ENCODE measurements at places on chromosomes 12 and 14. TPM values are rescaled to one million over a fixed set of nuclear protein-coding genes. Genes with fewer than 3 reads are reported as not detected.

Gene LYZ
- total RNA-seq: 5.3 TPM

Gene MIS18BP1
- 4.7 TPM for total RNA-seq

GRCh38 chr12:84874125-84874824 lies 38.3 kb downstream of the SLC6A15 start:
- no peak for DNase-seq

Gene DLST
- 157 TPM for total RNA-seq

Gene TSHR
- not detected for total RNA-seq

Gene TRIM9
- 0.26 TPM for total RNA-seq

GRCh38 chr12:76264611-76265012 lies 83.6 kb downstream of the BBS10 start:
- DNase-seq: no peak

DNA sequence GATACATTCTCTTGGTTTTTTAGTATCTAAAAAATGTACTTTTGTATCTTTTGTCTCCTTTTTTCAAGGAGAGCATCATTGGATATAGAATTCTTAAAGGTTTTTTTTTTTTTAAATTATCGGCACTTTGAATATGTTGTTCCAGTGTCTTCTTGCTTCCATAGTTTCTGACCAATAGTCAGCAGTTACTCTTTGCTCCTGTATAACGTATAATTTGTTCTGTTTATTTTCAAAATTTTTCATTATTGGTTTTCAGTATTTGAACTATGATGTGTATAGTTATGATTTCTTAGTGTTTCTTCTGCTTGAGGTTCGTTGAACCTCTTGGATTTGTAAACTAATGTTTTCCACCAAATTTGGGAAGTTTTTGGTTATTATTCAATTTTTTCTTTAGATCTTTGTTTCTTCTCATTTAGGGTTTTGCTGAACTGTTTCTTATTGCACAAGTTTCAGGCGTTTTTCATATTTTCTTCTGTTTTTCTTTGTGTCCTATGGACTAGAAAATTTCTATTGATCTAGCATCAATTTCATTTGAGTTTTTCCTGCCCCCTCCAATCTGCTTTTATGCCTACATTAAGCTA lies 93.9 kb downstream of the PLBD1 start:
- no peak for DNase-seq

DNA sequence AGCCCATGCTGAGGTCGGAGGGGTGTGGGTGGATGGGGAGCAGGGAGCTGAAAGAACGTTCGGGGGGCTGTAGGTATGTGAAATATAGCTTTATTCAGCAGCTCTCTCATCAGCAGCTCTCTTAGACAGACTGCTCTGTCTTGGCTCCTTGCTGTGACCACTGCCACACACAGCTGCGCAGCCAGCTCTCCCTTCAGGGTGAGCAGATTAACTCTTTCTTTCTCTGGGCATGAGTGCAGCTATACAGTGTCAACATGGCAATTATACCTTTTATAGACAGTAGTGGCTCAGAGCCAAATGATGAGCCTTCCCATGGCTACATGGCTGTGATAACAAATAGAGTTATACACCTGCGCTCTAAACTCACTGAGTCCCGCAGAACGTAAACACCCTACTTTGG lies 137.7 kb upstream of the NEDD1 start:
- DNase-seq: no peak

DNA sequence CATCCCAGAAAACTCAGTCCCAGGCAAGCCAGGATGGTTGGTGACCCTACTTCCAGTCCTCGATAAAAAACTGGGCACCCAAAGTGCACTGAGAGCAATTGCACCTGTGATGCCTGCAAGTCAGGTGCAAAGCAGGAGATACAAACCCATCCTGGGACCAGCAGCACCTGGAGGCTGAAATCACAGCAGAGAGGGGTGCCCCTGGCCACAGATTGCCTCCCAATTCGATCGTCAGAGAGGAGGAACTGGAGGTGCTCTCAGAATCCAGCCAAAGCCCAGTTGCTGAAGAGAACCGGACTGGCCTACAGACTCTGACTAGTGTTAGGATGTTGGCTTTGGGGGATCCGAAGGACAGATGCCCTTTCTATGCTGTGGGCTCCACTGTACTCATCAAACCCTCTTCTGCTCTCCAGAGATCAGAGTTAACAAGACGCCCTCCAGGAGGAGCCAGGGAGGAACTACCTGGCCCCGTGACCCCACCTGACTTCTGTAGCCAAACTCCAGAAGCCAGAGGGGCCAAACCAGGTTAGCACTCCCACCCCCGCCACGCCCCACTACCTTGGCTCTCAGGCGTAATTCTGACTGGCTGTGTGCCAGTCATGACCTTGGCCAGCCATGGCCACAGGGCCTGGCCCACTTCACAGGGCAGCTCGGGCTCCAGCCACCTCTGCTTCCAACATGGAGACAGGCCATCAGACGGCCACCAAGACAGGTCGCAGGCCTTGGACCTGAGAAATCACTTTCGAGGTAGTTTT lies 284.5 kb upstream of the RTL1 start:
- no peak for DNase-seq

DNA sequence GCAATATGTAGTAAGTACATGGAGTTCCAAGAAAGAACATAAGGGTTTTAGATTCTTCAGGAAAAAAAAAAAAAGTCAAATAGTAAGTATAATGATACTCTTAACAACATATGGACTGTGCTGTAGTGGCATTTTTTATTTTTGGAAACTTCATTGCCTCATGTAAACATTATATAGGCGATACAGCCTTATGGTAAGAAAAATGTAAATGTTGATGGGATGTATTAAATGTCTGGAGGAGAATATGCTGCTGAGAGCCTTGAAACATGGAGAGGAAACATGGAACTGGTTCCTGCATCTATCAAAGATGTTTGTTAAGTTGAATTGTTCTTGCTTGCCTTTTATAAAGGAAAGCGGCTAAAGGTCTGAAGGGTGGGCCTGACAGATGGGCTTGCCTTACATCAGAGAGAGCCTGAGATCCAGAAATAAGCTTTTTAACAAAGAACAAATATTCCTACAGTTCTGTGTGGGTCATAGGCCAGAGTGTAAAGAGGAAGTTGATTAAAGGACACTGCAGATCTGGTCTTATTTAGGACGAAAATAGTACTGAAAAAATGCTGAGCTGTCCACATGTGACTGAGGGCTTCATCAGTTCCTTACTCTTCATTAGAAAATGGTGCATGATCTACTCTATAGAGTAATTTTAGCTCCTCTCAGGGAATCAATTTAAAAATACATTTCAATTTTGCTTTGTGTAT lies 448.1 kb upstream of the DCN start:
- no peak for DNase-seq

DNA sequence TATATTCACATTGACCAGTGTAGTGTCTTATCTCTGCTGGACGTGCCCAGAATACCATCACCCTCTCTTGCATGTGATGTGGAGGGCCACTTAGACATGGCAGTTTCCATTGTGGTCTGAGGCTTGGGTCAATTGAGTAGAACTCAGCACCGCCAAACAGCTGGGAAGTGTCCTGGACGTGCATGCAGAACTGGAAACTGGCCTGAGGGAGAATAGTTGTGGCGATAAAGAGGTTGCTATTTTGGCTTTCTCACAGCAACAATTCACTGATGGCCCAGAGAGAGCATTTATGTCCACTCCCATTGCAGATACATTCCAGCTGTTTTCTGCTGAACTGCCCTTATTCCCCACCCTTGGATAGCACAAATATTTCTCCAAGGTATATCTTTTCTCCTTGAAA lies 210.1 kb upstream of the DAAM1 start:
- no peak for DNase-seq

DNA sequence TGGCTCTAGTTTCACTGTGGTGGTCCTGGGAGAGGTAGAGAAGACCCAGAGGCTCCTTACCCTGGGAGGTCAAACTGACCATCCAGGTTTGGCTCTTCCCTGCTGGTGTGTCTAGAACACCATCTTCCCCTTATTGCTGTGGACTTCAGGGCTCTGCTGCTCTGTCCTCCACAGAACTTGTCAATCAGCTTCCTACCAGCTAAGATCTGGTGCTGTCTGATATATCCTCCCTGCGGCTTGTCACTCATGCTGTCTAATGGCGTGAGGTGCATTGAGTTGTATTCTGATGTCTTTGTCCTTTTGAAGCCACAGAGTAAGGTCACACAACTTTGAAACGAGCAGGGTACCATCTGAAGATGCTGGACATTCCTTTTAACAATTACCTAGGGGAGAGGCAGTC lies 7.2 kb upstream of the C1RL start:
- no peak for DNase-seq

GRCh38 chr12:112169966-112170365 lies 44.6 kb downstream of the TRAFD1 start:
- DNase-seq: no peak

DNA sequence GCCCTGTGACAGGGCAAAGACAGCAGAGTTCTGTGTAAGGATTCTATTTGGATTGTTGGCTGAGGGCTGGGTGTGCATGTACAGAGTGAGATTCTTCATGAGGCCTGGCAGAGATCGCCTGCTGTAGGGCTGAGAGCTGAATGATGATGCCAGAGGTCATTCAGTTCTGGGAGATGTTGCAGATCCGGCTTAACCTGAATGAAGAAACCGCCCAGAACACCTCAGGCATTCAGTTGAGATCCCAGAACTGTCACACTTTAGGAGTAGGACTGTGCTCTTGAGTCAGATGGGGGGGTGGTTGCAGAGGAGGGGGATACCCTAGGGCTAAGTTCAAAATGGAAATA lies 5.8 kb upstream of the EVL start:
- DNase-seq: no peak

Gene SLC2A3
- 27.2 TPM for total RNA-seq

DNA sequence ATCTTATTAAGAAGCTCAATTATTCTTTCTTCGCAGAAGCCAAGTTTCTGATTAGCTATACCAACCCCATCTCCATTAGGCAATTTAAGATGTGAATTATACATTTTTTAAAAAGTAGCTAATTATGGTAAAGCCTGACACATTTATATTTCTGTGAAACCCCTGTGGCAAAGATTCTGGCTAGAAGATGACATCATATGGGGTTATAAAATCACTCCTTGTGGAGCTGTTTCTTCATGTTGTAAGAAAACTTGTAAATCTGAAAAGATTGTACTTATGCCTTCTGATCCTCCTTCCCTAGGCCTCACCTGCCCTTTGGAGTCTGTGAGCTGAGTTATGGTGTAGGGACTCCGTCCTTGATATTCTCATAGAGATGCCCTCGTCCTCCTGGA lies 78.1 kb downstream of the CHST11 start:
- DNase-seq: no peak

Gene LDHB
- 156 TPM for total RNA-seq

DNA sequence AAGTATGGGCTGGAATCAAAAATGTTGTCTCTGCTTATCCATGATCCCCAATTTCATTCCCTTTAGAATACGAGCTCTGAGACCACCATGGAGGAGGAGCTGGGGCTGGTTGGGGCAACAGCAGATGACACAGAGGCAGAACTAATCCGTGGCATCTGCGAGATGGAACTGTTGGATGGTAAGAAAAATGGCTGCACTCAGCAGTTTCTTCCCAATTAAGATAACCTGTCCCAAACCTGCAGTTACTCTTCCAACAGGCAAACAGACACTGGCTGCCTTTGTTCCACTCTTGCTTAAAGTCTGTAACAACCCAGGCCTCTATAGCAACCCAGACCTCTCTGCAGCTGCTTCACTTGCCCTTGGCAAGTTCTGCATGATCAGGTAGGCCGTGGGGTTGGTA lies 6.6 kb upstream of the GAPDH start:
- no peak for DNase-seq

DNA sequence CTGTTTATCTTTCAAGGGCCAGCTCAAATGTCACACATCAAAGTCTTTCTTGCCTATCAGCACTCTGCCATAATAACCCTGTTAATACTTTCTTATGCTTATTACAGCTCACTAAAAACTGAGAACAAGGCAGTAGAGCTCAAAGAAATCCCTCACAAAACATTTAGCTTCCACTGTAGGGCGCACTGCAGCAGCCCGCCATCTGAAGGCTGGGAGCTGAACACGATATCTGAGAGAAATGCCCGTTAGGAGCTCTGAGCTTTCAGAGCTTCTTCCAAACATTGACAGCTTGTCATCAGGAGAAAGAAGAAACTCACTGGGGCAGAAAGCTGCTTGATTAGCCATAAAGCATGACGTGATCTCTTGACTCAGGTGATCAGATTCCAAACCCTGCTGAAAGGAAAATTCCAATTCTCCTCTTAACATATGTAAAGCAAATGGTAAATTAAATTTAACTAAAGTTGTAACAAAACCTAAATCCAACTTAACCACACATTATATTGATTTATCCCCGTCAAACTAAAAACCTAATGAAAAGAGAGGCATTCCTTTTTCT lies 175.7 kb downstream of the C12orf50 start:
- no peak for DNase-seq

Gene MIP
- not detected for total RNA-seq

- DNase-seq: no peak
Observed at GRCh38 chr12:4567073-4567881, 5.3 kb downstream of the DYRK4 start.

DNA sequence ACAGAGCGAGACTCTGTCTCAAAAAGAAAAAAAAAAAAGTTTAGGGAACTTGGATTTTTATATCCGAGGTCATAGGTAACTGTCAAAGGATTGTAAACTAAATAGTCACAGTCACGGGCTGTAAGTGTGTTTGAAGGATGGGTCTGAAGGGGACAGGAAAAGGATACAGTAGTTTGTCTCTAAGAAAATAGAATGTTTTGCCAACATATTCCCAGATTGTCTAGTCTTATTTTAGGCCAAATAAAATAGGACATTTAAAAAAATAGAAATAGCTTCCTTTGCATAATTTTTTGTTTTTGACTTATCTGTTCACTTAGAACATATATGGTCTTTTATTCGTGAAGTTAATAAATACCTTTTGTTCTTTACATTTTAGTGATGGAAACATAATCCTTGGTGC lies 24.2 kb upstream of the REP15 start:
- no peak for DNase-seq

Gene HELB
- total RNA-seq: 0.49 TPM

Gene RASSF9
- total RNA-seq: 0.46 TPM

DNA sequence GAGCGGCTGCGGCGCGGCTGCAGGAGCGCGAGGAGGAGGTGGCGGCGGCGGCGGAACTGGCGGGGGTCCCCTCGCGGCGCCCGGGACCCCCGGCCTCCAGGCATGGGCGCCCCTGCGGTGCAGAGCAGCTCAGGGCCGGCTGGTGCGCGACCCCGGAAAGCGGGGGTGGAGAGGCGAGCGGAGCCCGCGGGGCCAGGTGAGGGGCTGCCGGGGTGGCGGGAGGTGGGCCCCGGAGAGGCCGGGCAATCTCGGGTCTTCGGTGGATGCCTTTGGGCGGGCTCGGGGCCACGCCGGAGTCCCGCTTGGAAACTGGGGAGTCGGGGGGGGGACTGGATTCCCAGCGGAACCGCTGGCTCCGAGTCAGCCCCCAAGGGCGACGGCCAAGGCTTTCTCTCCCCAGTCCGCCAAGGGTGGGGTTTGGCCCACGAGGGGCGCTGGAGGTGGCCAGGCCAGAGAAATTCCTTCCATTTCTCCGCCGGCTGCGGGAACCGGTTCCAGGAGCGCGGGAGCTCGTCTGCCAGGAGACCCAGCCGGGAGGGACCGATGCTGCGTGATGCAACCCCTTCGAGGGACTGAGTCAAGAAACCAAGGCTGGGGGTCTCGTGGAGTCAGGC lies 13.9 kb upstream of the NR4A1 start:
- DNase-seq: no peak
